ENCODE measurements at places on chromosomes 3 and 15.
A peak's percentile ranks its signal among the peaks of the same experiment; 100 is the strongest.

- no peak for DNase-seq
Observed at GRCh38 chr3:38645076-38645475, 4.4 kb downstream of the SCN5A start.

DNA sequence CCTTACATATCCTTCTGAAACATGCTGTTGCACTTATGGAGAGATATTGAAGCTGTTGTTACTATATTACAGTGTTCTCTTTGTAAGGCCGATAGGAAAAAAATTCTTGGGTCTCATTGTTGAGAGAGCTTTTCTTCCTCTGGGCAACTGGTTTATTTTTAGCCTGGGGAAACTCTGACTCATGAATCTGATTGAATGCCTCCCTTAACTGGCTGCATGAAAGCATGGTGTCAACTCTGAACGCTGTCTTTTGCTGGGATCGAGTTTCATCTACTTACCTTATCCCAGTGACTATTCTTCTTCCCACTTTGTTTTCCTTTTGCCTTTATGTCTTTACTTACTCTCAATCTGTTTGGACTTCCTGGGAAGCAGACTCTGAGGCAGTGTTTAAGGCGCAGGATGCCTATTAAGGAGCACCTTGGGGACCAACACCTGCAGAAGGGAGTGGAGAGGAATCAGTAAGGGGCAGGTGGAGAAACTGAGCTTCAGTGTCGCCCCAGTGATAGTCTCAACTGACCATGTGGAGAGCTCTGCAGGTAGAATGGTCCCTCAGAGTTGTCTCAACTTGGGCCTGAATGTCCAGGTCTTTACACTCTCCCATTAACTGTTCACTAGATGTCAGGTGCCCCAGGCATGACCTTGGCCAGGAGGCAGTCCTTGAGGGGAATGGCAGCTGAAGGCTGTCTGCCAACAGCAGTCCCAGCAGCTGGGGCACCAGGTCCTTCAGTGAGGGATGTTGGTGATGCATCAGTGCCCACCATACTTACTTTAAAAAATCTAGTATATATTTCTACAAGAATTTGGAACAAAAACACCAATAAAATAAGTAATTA lies 88.9 kb upstream of the CCNL1 start:
- DNase-seq: no peak

DNA sequence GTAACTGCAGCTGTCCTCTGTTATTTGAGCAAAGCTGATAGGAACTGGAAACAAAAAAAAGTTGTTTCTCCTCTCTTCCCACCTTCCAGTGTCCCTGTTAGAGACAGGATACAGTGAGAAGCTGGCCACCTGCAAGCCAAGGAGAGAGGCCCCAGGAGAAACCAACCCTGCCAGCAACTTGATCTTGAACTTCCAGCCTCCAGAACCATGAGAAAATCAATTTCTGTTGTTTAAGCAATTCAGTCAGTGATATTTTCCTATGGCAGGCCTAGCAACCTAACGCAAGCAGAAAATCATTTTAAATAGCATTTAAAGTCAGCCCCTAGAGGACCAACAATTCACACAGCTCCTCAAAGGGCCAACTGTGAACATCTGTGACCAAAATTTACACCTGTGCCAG lies 291.3 kb downstream of the OXSM start:
- no peak for DNase-seq

DNA sequence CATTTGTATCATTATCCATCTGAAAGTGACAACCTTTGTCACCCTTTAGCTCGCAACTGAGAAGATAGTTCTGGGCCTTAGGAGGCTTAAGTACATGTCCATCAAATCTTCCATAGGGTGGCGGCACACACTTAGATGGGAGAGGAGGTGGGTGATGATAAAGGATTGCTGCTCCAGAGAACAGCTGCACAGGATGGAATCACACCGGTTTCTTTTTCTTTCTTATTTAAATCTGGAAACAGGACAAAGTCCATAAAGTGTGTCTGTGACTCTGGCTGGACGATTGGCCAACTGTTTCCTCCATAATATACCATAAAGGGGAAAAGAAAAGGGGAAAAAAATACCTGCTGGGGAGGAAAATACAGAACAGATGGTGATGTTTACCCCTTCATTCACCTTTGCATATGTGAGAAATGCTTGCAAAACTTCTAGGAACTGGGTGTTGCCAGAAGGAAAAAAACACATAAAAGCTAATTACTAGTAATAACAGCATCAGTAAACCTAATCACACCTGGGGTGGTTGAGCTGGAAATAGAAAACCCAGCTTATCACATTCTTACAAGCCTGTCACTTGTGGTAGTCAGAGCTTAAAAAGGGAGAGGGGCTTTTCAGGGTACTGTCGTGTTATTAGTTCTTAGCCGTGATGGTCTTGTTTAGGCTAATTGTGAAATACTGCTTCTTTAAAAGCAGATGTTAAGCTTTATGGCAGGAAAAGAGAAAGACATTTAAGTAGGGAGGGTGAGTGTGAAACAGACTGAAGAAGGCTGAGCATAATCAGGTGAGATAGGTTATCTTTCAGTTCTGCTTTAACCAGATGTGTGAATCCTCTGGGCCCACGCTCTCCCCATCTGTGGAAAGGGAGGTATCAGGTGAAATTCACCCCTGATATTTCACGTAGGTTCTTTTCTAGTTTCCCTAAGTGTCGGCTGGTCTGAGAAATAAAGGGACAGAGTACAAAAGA lies 16.7 kb downstream of the C2CD4A start:
- DNase-seq: no peak

- DNase-seq: no peak
Observed at GRCh38 chr3:4716706-4717362, 223.7 kb downstream of the ITPR1 start.

GRCh38 chr3:102089904-102090720 lies 240.8 kb downstream of the NFKBIZ start:
- DNase-seq: no peak

- DNase-seq: peak; percentile 63
Observed at GRCh38 chr3:49171119-49171774, at the start of gene KLHDC8B. Gene KLHDC8B (plus strand): TSS chr3:49171598. CDS start chr3:49172770, 1,172 bp downstream.

GRCh38 chr3:172279191-172279640 lies 169.0 kb downstream of the GHSR start:
- no peak for DNase-seq

DNA sequence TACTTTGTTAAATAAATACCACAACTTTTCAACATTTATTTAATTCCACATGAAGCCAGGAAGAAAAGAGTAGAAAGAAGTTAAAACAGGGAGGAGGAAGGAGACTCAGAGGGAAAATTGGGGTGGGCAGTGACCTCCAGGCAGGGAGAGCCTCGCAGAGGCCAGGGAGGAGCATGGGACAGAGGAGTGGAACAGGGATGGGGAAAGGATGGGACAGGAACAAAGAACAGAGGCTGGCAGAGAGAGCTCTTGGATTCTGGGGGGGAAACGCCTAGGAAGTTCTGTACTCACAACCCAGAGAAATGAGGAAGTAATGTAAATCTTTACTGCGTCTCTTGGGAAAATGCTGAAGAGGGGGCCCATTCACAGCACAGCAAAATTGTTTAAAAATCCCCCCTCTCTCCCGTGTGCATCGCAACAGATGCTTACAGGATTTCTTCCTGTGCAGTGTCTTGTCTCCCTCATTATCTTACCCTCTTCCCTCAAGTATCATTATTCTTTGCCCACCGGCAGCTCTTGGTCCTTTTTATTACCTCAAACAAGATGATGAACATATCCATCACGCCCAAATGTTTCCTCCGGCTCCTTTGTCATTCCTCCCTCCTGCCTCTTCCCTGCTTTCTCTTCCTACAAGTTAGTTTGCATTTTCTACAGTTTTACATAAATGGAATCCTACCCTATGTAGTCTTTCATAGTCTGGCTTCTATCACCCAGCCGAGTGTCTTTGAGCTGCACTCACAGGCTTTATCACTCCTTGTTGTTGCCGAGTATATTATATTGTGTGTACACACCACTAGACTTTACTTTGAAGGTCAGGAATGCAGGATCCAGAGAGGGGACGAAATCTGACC lies 65.5 kb downstream of the ARHGAP31 start:
- DNase-seq: no peak

- no peak for DNase-seq
Observed at GRCh38 chr3:169954142-169954756, 12.4 kb upstream of the SEC62 start.

GRCh38 chr15:79455943-79456342 lies 23.8 kb downstream of the MINAR1 start:
- DNase-seq: no peak

DNA sequence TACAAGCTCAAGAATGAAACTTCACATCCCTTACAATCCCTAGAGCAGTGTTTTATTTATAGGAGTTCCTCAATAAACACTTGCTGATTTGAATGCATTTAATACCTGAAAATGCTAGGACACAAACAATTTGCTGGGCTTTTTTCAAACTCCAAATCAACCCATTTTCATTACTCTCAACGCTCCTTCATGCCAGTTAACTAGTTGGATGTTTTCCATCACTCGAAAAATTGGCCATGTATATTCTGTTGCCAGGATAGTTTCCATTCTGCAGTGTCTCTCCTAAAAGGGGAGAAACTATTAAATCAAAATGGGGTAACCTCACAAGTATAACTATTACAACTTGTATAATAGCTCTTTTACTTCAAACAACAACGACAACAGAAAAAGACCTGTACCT lies 1.2 kb downstream of the GBE1 start:
- no peak for DNase-seq

DNA sequence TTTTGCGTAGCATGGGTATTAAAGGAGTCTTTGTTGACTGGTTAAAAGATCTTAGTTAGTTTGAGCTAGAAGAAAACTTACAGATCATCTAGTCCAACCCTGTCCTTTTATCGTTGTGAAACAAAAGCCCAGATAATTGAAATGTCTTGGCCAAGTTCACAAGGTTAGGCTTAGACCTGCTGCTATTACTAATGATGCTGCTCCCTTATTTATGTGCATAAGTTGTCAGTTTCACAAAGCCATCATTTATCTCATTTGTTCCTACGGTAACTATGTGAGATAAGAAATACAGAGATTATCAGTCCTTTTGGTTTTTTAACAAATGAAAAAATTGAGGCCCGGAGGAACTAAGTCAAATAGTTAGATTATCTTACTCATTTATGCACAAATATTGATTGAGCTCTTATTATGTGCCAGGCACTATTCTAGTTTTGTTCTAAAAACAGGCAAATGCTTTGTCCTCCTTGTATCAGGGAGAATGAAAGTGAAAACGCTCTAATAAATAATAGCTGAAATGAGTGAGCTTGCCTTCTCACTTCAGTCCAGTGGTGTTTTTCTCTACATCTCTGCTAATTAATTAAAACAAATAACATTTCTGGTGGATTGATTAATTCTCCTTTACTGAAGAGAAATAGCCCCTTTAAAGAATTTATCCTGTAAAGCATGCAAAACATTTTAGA lies 49.1 kb upstream of the TPRG1 start:
- no peak for DNase-seq

DNA sequence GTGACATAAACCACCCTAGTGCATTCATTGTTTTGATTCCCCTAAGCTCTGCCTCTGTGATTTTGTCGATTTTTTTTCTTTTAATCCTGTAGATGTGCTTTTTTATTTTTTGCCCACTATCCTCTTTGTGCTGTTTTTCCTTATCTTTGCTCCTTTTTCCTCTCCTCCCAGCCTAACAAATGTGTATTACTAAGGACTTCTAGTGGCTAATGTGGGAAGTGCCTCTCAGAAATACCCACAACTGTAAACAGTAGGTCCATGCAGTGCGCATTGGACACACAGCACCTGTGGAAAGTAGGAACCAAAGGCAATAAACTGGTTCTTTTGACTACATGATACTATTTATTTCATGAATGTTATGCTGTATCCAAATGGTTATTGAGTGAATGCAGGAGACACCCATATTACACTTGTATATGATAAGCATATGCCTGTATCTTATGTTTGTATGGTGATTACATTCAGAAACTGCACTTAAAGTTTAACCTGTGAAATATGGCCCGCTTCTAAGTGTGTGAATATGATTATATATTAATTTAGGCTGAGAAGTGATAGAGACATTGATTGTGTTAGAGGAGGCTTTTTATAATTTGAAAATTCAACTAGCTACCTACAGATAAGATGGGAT lies 147.8 kb downstream of the PLCL2 start:
- no peak for DNase-seq

DNA sequence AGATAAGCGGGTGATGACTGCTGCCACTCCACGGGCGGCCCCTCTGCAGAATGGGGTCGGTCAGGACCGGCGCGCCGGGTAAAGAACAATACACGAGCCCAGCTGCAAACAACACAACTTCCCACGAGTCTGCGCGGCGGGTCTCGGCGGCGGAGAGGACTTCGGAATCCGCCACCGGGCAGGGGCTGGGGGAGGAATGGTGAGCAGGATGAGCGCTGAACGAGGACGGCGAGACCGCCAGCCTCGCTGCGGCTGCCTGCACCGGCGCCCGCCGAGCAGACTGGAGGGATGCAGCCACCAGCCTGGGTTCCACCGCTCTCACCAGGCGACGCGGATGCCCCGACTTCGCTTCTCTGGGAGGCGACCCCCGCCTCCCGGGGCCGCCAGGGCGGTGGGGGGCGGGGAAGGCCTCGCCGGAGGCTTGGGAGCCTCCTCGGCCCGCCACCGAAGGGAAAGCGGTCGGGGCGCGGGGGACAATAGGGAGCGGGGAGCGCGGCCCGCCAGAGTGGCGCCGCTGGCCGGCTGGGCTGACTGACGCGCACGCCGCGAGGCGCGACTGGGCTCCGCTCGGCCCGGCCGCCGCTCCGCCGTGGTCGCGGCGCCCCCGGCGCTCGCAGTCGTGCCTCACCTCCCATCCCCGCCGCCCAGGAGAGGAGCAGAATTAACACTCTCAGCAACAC lies 515 bp downstream of the ADAM10 start:
- no peak for DNase-seq

DNA sequence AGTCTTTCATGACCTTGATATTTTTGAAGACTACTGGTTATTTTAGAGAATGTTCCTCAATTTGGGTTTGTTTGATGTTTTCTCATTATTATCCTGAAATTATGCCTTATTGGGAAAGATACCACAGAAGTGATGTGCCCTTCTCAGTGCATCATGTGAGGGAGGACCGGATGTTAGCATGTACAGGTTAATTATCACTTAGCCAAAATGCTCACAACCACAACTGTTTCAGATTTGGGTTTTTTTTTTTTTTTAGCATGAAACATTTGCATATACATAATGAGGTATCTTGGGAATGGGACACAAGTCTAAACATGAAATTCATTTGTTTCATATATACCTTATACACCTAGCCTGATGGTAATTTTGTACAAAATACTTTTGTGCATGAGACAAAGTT lies 59.8 kb downstream of the PIK3R4 start:
- DNase-seq: no peak

- DNase-seq: no peak
Observed at GRCh38 chr15:22945071-22945470, 35.1 kb downstream of the CYFIP1 start.

- no peak for DNase-seq
Observed at GRCh38 chr15:31341071-31341470, 14.4 kb downstream of the KLF13 start.

GRCh38 chr15:77656294-77656693 lies 23.6 kb upstream of the LINGO1 start:
- DNase-seq: no peak

Data from activated CD8-positive, alpha-beta memory T cell treated with anti-CD3 and anti-CD28 coated beads for 4 hours (primary cell).